ENCODE measurements at places on chromosomes 6 and 20.

- no peak for DNase-seq
Measured at GRCh38 chr20:46351357-46352058, 43.2 kb upstream of the CDH22 start.

GRCh38 chr20:3728876-3729275 lies 3.6 kb upstream of the HSPA12B start:
- DNase-seq: no peak

DNA sequence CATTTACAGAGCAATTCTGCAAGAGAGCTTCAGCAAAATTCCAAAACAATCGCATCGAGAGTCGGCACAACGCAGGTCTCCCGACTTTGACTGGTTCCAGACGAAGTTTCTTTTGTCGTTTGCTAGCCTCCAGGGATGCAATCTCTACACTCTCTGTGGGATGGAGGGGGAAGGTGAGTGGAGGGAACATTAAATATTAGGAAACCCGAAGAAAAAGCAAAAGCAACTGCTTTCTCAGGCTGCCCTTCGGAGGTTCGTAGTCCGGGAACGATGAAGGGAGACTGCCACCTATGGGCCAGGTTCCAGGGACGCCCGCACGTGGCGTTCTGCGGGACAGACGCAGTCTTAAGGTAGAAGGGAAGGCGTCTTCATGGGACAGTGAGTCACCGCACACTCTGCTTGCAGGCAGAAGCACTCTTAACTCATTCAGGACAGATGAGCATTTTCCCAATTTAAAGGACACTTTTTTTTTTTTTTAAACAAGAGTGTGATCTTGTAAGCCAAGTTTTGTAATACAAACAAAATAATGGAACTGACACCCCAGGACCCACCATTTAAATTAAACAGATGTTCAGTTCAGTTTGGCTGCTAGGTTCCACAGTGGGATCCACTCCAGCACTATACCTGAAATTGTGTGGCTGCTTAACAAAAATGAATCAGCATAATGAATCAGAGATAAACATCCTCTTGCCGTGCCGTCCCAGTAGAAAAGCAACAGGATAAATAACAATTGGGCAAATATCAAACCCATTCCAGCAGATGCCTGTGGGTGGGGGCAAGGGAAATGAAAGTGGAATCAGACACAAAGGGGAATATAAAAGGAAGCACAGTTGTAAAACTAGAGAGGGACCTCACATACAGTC lies 65.8 kb upstream of the ARMC2 start:
- peak; percentile 53 for DNase-seq

DNA sequence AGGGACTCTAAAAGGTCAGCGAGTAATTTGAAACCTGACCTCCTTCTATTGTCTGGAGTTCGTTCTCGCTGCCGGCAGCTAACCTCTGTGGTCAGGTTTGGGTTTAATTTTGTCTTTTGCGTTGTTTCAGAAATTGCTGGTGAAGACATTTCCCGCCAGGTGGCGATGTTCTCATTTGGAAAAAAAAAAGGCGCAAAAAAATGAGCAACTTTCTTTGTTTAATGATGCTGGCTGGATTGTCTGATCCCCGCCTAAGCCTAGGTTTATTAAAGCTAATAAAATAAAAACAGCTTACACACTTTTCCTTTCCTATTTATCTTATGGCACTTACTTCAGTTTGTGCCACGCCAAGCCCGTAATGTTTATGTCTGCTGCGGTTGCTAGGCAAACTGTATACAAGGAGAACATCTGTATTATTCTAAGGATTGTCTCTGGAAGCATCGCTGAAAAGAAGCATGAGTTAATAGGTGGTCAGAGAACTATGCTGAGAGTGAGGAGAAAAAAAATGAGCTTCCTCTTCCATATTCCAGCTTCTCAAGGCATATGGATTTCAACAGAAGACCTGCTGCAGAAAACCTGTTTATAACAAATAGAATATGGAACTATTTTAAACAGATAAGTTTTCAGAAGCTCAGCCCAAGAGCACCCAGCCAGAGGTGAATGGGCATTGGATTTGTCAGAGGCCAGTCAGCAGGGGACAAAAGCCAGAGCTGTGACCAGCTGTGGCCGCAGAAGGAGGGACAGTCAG lies 205.7 kb downstream of the DOK5 start:
- no peak for DNase-seq

- no peak for DNase-seq
Measured at GRCh38 chr6:149061930-149062329, 255.6 kb upstream of the TAB2 start.

- DNase-seq: no peak
Measured at GRCh38 chr20:22920898-22921297, 114.2 kb upstream of the SSTR4 start.

DNA sequence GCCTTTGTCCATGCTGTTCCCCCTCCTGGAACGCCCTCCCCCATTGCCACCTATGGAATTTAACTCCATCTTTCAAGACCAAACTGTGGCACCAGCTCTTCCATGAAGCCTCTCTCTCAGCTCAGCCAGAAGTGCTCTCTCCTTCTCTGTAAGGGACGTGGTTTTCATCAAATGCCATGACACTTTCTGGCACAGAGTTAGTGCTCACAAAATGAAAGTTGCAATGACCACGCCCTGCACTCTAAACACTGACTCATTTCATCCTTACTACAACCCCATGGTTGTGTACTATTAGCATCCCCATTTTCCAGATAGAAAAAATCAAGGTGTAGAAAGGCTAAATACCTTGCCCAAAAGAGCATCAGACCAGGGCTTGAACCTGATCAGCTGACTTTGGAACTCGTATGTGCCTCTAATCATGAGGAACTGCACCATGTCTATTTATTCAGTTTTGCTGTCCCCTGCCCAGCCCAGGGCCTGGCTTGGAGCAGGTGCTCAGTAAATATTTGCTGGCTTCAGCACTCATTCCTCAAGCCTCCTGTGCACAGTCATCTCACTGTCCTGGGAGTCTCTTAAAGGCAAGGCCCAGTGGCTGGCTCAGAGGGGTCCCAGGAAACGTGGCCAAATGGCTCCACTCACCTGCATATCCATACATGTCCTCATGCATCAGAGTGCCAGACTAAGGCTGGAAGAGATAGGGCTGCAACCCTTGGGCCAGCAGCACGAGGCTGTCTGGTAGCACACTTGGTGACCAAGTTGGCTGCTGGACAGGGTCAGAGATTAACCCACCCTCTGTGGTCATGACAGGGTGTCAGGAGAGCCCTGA lies 77.9 kb downstream of the MRPL14 start:
- no peak for DNase-seq

- DNase-seq: no peak
Measured at GRCh38 chr20:57656821-57657534, 36.8 kb upstream of the ZBP1 start.

DNA sequence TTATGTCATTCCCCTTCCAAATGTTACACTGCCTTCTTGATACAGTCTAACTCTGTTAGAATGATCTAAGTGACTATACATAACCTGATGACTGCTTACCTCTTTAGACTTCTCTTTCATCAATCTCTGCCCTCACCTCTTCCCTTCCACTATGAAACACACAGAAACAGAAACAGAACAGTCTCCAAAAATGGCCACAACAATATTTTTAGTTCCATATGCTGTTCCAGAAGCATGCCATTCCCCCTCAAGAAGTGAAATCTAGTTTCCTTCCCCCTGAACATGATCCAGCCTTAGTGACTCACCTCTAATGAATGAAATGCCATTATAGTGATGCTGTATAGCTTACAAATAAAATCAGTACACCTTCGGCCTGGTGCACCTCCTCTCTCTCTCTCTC lies 229.3 kb upstream of the TENT5A start:
- DNase-seq: no peak

GRCh38 chr20:63708301-63709148 lies 686 bp downstream of the ZGPAT start:
- no peak for DNase-seq

GRCh38 chr6:156683821-156684220 lies 93.4 kb upstream of the ARID1B start:
- DNase-seq: no peak

DNA sequence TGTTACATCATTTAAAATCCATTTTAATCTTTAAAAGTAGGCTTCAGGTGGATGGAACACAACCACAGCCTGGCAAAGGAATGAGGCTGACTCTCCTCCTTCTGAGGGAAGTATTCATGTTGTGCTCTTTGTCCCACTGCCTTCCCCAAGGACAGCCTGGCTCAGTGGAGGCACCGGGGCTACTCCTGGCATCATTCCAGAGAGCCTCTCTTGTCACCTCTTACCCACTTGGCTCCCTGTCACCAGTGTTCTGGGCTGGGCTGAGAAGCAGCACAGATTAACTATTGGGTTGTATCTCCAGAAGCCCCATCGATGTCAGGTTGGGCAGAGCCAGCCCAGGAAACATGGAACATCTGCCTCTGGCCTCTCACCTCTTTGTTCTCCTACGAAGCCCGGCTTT lies 10.7 kb upstream of the TP53INP2 start:
- DNase-seq: no peak
